Type B pancreatic cell (in vitro differentiated cells): ENCODE measurements at places on chromosomes 2 and 18. TPM values are rescaled to one million over a fixed set of nuclear protein-coding genes. Genes with fewer than 3 reads are reported as not detected.

WDFY1 gene
- total RNA-seq = 38.2 and 45.5 TPM in 2 replicates

- DNase-seq = peak; percentile 11
Measured at GRCh38 chr2:239619369-239619768, 218.5 kb upstream of the HDAC4 start.

TRIM43 gene
- total RNA-seq = not detected in 2 replicates

DNA sequence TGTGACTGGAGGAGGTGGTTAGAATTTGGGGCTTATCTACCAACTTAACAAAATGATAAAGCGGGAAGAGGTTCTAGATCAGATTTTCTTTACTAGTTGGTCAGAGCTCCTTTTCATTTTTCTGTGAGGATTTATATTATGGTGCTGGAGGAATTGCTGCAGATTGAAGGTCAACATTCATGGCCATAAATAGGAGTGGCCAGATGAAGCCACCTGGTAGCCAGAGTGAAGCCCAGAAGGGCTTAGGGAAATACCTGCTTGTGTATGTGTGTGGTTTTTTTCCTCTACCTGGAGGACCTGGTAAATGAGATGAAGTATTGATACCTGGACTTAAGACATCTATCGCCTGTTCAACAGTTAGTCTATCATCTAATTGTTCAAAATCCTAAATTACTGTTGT is 122.9 kb upstream of the MSTN start:
- DNase-seq = no peak

- DNase-seq = no peak
Measured at GRCh38 chr2:178917555-178917954, 110.3 kb upstream of the TTN start.

DNA sequence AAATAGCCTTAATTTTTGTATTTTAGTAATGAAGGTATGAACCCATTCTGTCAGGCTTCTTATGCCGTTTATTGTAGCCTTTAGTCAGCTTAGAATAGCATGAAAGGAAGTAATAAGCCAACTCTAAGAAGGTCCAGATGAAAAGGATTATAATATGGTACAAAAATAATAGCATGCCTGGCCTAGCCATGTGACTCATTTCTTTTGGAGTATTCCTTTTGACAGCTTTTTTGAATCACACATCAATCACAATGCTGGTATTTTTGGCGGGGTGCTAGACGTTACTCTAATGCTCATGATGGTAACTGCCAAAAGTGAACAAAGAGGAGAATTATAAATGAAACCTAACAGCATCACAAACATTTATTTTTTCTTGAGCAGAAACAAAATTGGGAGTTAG is 19.9 kb downstream of the FMNL2 start:
- DNase-seq = no peak

GRCh38 chr2:5330961-5331360 is 361.2 kb upstream of the SOX11 start:
- DNase-seq = no peak

DNA sequence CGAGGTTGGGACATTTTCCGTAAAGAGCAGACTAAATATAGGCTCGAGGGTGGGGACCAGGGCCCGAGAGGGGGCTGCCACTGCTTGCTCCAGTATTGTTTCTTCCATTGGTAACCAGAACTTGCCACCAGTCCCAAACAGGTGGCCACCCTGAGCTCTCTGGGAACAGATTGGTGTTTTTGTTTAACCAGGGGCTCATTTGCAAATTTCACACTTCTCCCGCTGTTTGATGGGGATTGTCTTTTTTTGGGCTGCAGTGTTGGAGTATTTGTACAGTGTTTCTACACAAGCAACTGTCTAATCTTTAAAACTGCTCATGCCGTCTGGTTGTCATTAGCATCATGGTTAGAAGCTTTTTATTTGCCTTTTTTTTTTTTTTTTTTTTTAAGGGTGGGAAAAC is 8.5 kb downstream of the AGAP1 start:
- DNase-seq = no peak

- peak; percentile 95 for DNase-seq
Measured at GRCh38 chr2:152718076-152718908, at the start of gene ARL6IP6. TSS of gene ARL6IP6 (plus strand) at chr2:152718620. CDS start at chr2:152718625, 5 bp downstream.

DNA sequence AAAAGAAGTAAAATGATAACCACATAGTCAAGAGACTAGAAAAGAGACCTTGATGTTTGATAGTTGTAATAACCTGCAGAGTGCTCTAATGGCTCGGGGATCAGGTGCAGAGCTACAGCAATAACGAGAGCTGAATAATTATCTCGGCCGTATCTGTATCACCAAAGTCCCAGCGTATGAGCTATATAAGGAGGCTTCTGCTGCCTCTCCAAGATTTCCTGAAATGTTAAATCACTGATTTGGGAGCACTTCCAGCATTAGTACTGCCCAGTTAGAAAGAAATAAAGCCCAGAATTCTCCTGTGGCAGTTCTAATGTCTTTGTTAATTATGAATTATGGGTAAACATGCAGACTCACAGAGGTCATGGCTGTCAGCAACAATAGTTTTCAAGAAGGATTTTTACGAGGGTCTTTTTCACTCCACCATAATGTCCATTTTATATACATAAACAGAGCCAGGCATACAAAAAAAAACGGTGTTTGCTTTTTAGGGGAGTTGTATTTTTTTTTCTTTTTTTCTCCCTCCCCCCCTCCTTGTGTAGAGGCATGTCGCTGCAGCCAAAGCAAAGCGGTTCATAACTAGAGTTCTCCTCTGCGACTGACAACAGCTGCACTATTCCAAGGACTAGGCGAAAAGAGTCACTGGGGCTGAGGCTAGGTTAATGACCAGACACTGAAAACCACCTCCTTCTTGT is 168.3 kb upstream of the VRK2 start:
- DNase-seq = no peak

- DNase-seq = no peak
Measured at GRCh38 chr2:2575181-2575577, 244.1 kb upstream of the MYT1L start.

- DNase-seq = no peak
Measured at GRCh38 chr2:241139531-241140444, 9.5 kb downstream of the PASK start.

- DNase-seq = no peak
Measured at GRCh38 chr2:8239531-8240088, 442.2 kb upstream of the ID2 start.

DNA sequence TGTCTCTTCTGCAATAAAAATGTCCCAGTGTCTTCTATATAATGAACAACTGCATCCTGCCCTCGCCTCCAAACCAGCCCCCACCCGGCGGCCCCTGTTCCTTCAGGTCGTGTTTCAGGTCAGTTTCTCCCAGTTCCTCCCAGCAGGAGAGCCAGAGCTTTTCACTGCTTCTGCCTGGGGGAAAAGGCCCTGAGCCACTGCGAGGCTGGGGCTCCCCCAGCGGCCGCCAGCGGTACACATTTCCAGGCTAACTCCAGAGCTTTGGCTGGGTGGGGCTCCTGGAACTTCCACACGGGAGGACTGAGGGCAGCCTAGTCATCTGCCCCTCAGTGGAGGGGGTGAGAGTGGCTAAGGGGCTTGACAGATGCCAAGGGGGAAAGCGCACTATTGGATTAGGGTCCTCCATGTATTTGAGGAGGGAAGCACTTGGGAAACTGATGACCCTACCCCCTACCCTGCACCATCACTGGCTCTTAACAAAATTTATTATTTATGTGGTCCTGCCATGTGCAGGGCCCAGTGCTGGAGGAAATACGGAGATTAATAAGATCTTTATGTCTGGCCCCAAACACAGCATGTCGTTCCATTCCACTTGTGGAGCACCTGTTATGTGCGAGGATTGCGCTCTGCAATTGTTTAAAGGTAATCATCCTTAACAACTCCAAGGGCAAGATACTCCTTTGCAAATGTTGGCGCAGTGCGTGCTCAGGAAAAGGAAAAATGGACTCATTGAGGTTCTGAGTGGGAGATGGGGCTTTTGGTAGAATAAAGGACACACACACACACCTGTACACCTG is 17.3 kb upstream of the CYS1 start:
- DNase-seq = no peak

DNA sequence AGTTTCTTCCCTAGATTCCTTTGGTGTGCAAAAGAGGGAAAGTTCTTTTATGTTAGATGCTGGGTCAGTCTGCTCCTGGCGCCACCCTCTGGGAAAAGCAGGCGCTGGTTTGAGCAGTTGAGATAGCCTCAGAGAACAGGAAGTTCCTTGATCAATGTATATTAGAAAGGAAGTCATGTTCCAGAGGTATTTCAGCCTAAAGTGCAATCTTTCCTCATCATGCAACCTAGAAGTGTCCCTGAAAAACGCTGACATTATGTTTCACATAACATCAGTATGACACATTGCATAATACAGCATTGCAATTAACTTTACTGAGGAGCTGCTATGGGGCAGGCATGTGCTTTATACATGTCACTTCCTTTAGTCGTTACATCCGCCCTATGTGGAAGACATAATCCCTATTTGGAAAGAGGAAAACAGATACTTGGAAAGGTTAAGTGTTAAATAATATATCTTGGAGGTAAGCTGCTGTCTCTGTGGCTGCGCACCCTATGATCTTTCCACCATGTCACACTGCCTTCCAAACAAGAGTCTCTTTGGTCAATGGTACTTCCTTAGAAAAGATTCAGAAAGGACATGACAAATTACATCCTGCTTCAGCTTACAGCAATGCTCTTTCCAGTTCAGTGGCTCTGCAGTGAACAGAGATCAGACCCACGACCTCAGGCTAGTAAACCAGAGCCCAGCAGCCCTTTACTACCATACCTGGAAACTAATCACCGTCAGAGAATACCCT is 369.7 kb downstream of the RAD51AP2 start:
- no peak for DNase-seq

- no peak for DNase-seq
Measured at GRCh38 chr18:34592481-34592880, 117.6 kb upstream of the DTNA start.

DNA sequence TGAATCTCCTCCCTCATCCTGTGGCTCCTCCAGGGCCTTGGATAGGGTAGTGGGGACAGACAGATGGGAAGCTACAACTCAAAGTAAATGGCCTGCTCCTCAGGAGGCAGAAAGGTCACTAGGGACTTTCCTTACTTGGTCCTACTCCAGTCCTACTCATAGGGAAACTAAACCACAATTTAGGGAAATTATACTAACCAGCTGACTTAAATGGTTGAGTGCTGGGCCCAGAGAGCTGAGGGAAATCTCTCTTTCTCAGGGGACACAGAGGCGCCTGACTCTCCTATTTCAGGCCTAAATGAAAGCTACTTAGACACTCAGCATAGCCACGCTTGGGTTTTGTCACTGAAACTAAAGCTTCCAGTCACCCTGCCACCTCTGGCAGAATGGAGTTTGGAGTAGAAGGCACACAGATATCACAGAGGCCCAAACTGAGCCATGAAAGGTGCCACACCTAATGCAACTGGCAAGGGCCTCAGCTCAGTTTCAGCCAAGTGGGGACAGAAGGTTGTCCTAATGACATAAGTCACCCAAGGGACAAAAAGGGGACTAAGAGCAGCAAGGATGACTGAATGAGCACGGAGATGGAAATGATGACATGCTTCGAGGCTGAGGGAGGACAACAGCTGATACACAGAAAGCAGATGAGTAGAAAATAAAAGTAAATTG is 24.0 kb downstream of the CERKL start:
- DNase-seq = no peak

DNA sequence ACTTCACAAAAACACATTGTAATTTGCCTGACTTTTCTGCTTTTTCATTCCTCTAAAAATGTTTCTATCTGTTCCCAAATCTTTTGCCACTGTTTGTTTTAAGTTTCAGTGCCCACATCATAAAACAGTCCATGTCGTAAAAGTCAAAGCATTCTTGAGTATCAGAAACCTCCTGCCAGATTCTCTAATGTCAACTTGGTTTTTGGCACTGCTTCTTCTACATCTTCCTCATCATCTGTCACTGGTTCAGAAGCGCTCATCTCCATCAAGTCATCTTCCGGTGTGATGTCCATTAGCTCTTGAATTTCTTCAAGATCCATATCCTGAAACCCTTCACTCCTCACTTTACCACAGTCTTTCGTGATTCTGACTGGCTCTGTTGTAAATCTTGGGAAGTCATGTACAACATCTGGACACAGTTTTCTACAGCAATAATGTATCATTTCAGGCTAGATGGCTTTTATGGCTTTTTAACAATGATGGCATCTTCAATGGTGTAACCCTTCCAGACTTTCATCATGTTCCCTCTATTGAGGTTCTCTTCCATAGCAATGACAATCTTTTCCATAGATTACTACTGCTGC is 19.6 kb downstream of the CUL3 start:
- DNase-seq = no peak

GRCh38 chr2:121128741-121129659 is 156.0 kb downstream of the TFCP2L1 start:
- no peak for DNase-seq

LIMS2 gene
- total RNA-seq = 13.1 and 20.5 TPM in 2 replicates

DNA sequence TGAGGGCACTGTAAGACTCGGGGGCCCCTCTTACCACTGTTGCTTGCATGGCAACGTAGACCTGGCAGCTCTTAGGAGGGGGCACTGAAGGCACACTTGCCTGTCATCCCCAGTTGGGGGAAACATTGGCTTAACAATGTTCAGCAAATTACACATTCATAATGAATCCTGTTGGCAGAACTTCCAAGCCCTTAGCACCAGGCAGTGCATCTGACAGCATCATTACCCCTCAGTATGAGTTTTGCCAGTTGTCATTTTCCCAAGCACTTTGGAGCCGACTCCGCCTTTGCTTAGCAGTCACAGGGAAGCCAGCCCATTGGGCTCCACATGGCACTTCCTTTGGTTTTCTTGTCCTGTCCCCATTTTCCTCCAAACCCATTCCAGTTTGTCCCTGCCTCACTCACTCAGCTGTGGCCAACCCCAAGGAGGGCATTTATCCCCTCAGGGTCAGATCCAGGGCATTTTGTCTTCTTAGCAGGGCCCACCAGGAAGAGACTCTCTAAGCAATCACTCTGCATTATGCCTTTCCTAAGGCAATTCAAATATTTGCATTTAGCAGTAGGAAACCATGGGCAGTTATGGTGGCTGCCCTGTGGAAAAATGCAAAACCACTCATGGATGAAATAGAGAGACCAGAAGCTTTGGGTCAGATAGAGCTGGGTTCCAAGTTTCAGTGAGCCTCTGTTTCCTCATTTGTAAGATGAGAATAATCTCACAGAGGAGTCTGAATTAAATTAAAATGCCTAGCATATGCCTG is 73.9 kb downstream of the VSNL1 start:
- no peak for DNase-seq

GRCh38 chr2:8796878-8797550 is 40.4 kb downstream of the KIDINS220 start:
- no peak for DNase-seq

NAT8 gene
- 0.40 TPM in 1 of 2 replicates, not detected in the other for total RNA-seq

GRCh38 chr2:74715081-74715791 is 61.2 kb downstream of the SEMA4F start:
- peak; percentile 84 for DNase-seq

CCDC88A gene
- total RNA-seq = 9.7 and 70.6 TPM in 2 replicates

IL1R1 gene
- 15.8 and 31.7 TPM in 2 replicates for total RNA-seq

GRCh38 chr2:202703091-202703490 is 68.3 kb downstream of the FAM117B start:
- no peak for DNase-seq
